GM12892 (cell line): ENCODE measurements at places on chromosomes 1 and 21.

DNA sequence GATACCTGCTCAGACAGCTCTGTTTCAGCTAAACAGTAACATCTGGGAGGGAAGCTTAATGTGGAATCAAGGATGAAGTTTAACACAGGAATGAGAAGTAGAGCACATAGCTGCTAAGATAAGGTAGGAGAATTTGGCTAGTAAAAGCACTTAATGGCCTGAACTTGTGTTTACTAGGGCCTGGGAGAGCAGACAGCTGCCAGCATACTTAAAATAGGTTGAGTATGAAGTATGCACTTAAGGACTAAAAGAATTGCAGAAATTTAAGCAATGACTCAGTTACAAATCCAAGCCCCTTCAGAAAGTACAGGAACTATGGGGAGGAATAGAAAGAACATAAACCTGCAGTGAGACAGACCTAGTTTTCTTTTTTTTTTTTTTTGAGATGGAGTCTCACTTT lies 53.0 kb downstream of the BACH1 start:
- DNase-seq: no peak

DNA sequence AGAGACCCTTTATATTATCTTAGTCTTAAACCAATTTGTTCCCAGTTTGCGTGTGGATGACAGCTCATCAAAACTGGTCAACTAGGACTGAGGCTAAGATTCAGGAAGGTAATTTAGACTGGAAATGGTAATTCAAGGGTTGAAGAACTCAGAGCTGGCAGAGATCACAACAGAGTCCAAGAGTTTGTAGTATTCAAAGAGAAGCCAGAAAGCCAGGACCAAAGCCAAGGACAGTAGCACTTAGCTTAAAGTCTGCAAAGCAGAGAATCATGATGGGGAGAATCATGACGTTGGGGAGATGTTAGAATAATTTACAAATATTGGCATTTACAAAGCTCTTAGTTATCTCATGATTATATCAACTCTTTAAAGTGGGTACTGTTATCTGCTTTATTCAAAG lies 32.6 kb downstream of the RNF11 start:
- DNase-seq: no peak

- no peak for DNase-seq
Measured at GRCh38 chr1:47443530-47444296, 5.9 kb downstream of the FOXD2 start.

DNA sequence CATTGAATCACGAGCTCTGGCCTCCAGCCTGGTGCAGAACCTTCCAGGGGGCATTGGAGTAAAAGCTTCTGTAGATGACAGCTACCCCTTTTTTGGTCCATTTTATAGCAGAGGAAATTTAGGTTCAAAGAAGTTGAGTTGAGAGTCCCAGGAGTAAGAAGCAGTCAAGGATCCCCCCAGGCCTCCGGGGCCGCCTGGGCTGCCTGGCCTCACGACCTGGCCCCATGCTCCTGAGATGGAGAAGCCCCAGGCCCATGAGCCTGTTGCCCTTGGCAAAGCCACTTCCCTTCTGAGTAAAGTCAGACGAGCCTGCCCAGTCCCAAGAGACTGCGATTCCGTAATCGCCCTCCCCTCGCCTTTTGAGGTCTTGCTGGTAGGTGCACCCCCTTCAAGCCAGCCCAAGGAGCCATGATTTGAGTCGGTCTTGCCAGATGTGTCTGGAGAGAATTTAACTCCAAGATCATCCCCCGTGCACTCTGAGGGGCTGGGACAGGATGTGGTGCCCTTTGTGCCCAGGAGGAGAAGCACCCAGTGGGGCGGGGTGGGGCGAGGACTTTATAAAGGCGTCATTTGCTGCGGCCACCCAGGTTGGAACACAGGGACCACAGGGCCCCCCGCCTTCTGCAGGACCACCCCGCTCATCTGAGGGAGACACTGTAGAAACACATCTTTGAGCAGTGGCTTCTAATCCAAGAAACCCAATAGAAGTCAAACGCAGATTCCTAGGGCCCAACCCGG lies 30.1 kb downstream of the PDE9A start:
- DNase-seq: no peak

GRCh38 chr1:157404063-157404501 lies 148.2 kb downstream of the FCRL5 start:
- no peak for DNase-seq

DNA sequence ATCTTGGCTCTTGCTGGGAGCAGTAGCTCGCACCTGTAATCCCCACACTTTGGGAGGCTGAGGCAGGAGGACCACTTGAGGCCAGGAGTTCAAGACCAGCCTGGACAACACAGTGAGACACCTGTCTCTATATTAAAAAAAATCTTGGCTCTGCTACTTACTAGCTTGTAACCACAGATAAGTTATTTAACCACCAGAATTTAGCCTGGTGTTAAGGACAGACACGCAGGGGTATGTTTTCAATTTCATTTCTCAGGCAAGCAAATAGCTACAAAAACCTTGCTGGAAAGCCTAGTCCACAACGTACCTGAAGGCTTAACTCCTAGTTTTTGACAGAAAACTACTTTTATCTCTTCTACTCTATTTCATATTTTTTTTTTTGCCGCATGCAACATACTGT lies 24.8 kb upstream of the GFI1 start:
- no peak for DNase-seq

DNA sequence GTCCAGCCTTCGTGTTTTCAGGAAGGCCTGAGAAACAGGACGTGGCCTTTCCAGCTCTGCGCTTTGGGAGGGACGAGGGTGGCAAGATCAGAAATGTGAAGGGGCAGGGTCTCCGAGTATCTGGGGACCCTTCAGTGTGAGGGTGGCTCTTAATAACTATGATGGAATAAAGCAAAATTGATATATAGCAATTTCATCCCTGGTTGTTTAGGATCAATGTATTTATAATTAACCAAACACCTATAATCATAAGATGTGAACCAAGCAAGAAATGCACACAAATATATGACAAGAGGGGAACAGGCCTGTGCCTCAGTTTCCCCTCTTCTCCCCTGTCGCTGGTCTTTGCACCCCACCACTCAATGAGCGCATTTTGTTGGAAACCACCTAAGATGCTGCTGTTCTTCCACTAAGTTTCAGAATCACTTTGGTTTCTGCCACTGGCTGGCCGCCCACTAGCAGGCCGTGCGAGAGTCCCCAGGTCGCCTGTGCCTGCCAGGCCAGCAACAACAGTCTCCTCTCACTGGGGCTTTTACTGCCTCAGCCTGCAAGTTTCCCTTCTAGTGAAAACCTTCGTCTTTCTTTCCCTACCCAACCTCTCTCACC lies 36.6 kb downstream of the UBASH3A start:
- DNase-seq: peak; percentile 68

DNA sequence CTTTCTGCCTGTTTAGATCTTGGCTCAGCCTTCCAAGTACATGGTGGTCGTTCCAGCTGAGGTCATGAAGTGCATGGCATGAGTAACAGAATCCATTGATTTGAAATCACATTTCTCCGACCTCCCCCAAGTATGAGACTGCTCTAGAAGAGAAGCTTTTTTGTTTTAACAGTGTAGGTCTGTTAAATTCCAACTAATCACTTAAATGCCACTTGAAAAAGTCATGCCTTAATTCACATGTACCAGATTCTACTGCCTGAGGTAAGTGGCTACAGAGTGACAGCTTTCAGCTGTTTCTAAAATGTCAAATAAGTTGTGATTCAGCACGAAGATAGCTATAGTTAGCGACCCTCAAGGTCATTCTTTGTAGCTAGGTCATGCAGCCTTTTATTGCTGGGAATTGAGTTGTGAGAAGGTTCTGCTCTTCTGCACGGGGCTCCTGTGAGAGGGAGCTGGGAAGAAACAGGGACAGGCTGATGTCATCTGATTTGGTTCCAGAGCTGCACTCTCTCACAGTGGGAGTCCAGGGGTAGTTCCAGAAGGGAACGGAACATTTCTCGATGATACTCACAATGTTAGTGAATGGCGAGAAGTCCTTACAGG lies 112.7 kb downstream of the VPS13D start:
- no peak for DNase-seq

DNA sequence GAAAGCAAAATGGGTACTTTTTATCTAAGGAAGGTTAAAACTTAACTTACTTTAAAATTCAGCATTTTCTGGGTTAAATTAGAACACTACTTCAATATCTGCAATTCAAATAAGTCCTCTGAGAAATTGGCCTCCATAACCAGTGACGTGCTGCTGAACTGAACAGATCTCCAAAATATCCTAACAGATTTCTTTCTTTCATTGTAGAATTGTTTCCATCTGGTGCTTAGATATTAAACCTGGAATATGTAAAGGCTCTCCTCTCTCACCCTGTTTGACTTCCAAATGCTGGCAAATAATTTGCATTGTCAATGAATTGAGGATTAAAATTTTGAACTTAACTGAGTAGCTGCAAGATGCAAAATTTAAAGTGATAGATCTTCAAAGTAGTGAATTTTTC lies 316.9 kb upstream of the CXADR start:
- no peak for DNase-seq

GRCh38 chr1:159804924-159805323 lies 2.8 kb downstream of the FCRL6 start:
- no peak for DNase-seq

GRCh38 chr1:32142446-32143301 lies 34.8 kb downstream of the KPNA6 start:
- no peak for DNase-seq

DNA sequence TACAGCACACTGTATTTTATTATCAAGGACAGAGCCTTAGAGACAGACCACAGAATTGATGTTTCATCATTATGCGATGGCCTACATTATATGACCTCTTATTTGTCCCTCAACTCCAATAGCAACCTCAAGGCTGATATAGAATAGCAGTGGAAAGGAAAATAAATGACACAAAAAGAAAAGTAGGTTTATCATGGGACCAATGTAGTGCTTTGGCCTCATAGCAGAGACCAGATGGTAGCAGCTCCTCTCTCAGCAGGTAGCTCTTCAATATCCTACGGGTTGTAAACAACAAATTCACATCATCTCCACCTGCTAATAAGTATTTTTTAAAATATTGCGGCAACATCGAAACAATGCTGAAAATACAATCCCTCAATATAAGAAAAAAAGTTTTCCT lies 25.2 kb downstream of the ANP32E start:
- no peak for DNase-seq

GRCh38 chr1:36100376-36100775 lies 11.7 kb downstream of the ADPRS start:
- DNase-seq: no peak

DNA sequence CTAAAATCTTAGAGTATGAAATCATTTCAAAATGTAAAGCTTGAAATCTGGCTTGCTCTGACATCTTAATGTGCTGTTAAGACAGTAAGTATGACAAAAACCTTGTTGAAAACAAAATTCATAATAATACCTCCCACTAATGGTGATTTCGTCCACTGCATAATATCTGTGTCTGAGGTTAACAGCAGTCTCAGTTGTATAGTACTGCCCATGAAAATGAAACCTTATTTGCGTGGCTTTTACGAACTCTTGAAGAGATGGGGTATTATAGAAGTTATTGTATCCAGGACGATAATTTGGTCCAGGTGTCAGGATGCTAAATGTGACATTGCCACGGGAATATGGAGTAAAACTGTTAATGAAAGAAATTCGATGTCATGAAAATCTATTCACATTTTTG lies 99.9 kb downstream of the USH2A start:
- no peak for DNase-seq

GRCh38 chr21:42237577-42237976 lies 18.6 kb downstream of the ABCG1 start:
- DNase-seq: no peak

DNA sequence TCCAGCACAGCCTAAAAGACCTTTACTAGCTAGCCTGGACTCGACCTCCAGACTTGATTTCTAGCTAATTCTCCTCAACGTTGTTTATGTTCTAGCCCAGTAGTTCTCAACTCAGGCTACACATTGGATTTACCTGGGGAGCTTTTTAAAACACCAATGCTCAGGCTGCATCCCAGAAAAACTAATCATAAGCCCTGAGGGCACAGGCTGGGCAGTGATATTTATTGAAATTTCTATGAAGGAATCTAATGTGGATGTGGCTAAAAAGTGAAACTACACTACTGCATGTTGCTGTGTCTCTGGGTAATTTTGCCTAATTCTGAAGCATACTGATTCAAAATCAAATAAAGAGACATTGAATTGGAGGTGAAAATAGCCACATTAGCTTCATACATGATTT lies 479.4 kb downstream of the KCNT2 start:
- DNase-seq: no peak

DNA sequence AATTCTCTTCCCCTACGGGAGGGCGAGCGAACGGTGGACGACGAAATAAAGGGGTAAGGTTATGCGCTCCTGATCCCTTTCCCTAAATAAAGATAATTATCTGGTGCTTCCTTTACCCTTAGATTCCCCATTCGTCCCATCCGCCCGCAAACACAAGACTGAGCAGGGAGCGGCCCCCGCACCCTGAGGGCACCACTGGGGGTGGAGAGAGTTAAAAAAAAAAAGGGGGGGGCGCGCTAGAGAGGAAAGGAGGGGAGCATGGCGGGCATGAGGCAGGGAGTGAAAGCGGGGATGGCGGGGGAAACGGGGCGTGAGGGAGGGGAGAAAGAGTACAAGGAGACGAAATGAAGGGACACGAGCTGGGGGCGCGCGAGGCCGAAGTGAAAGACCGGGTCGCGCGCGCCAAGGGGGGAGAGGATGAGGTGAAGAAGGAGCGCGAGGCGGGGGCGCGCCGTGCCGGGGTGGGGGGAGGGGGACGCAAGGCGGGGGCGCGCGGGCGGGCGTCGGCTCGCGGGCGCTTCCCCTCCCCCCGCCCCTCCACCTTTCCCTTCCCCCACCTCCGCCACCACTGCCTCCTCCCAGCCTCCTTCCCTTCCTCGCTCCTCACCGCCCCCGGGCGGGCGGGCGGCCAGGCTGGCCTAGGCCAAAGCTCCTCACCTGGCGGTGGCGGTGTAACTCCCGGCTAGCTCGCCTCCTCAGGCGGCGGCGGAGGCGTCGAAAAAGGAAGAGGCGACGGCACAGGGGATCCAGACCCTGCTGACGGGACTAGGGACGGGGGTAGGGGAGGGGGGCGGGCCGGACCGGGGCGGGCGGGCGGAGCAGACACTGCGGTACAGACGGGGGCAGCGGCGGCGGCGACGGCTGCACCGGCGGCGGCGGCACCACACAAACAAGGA lies 448 bp downstream of the GATAD2B start:
- peak; percentile 52 for DNase-seq

DNA sequence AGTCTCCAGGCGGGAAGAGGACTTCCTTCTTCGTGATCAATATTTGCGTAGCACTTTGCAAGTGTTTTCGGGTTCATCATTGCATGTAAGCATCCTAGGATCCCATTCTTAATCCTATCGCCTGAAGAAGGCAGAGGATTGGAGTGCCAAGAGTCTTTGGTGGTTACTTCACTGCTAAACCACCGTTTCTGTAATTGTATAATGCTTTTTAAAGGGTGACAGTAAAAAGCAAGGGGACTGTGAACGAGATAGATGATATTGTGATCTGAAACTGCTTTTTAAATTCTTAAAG lies 345 bp upstream of the ALDH9A1 start:
- no peak for DNase-seq

- DNase-seq: no peak
Measured at GRCh38 chr1:244237445-244237844, 186.4 kb downstream of the ZBTB18 start.

GRCh38 chr21:33584455-33584854 lies 4.0 kb downstream of the DONSON start:
- DNase-seq: no peak
